ENCODE measurements at places on chromosomes 5 and 9. TPM values are rescaled to one million over a fixed set of nuclear protein-coding genes. Genes with fewer than 3 reads are reported as not detected.

IFNA6 gene
- polyA plus RNA-seq, result not detected

SELENOP gene
- polyA plus RNA-seq, result 71.7 TPM

SOHLH1 gene
- polyA plus RNA-seq, result 1.0 TPM

HTR4 gene
- polyA plus RNA-seq, result 1.6 TPM

CNTFR gene
- 110 TPM for polyA plus RNA-seq

PCDHGA10 gene
- polyA plus RNA-seq, result 21.1 TPM

LPAR1 gene
- polyA plus RNA-seq, result 138 TPM

GLRA1 gene
- polyA plus RNA-seq, result 8.5 TPM

SLC2A6 gene
- 25.2 TPM for polyA plus RNA-seq

EDIL3 gene
- 73.0 TPM for polyA plus RNA-seq

PCDHGB6 gene
- 22.0 TPM for polyA plus RNA-seq

C9orf153 gene
- polyA plus RNA-seq, result 0.30 TPM

IL13 gene
- not detected for polyA plus RNA-seq

AQP3 gene
- polyA plus RNA-seq, result 1.0 TPM

HRH2 gene
- polyA plus RNA-seq, result 3.9 TPM

PRDM9 gene
- not detected for polyA plus RNA-seq

SEMA6A gene
- 135 TPM for polyA plus RNA-seq

SLC36A1 gene
- 13.4 TPM for polyA plus RNA-seq

IL9 gene
- 1.0 TPM for polyA plus RNA-seq

IRGM gene
- 0.59 TPM for polyA plus RNA-seq

FBN2 gene
- 19.1 TPM for polyA plus RNA-seq

KIF24 gene
- 4.0 TPM for polyA plus RNA-seq

LHX2 gene
- 1.00 TPM for polyA plus RNA-seq

SH3TC2 gene
- polyA plus RNA-seq, result 4.0 TPM

GARNL3 gene
- 71.5 TPM for polyA plus RNA-seq

SWI5 gene
- polyA plus RNA-seq, result 22.6 TPM

IFNA2 gene
- polyA plus RNA-seq, result not detected

SNX2 gene
- polyA plus RNA-seq, result 77.1 TPM
